Activated gamma-delta T cell (primary cell): ENCODE measurements at places on chromosomes 6 and 20.

DNA sequence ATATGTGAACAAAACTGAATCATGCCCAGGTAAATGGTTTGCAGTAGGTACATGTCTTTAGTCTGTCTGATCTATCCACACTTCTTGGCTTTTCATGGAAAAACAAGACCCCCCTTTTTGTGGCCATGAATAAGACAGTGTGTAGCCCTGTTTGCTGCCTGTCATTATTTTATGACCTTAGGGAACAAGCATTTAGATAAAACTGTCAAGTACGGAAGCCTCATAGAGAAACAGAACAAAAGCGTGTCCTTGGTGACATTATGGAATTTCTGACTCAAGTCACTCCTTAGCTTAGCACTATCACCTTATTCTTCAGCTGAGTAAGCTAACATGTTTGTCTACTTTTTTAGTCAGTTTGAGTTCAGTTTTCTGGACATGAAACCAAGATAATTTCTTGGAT, 476.2 kb downstream of the ADGRB3 start:
- no peak for DNase-seq

DNA sequence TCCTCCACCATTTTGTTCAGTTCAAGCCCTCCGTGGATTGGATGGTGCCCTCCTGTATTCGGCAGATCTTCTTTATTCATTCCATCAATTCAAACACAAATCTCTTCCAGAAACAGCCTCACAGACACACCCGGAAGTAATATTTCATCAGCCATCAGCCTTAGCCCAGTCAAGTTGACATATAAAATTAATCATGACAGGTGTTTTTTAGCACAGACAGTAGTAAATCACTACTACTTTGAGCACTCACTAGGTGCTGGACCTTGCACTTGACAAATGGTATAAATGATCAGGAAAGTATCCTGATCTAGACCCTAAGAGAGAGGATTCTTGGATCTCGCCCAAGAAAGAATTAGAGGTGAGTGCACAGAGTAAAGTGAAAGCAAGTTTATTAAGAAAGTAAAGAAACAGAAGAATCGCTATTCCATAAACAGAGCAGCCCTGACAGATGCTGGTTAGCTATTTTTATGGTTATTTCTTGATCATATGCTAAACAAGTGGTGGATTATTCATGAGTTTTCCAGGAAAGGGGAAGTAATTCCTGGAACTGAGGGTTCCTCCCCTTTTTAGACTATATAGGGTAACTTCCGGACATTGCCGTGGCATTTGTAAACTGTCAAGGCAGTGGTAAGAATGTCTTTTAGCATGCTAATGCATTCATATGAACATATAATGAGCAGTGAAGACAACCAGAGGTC, 194.6 kb upstream of the LAMP5 start:
- DNase-seq: no peak

GRCh38 chr6:484086-484745, 92.7 kb downstream of the IRF4 start:
- no peak for DNase-seq

GRCh38 chr6:43891072-43891870, 121.3 kb downstream of the VEGFA start:
- DNase-seq: no peak

GRCh38 chr6:64224819-64225218, 589.2 kb downstream of the PHF3 start:
- no peak for DNase-seq

DNA sequence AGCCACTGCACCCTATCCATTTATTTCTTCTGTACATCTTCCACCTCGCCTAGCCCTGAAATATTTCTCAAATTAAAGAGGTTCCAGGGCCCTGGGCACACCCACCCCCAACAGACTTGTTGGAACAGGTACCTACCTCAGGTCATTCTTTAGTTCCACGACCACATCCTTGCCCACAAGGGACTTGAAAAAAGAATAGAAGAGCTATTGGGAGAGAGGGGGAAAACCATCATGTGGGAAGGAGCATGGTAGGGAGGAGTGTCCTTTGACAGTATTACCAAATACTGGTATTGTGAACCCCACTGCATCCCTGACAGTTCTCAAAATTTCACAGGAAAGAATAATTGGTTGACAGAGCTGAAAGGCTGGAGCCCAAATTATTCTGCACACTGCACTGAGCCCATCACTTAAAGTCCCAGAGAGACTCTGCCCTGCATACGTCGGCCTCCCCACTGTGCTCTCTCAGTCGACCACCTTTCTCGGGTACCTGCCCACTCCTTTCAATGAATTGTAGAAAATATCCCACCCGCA, 762 bp downstream of the LSM2 start:
- DNase-seq: no peak

- DNase-seq: no peak
Observed at GRCh38 chr6:145977881-145978280, 13.7 kb upstream of the SHPRH start.

DNA sequence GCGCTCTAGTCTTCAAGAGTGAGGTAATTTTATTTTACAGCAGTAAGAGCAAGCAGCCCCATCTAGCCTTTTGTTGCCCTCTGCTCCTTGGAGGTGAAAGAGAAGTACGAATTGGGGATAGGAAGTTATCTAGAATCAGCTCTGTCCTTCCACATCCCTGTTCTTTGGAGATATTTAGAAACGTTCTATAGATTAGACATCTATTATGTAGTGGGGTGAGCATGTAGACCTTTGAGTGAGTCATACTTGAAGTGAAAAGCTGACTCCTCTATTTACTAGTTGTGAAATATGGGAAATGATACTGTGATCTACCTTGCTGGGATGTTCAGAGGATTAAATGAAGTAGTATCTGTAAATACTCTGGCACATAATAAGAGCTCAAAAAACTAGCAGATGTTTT, 36.0 kb upstream of the SLC35D3 start:
- no peak for DNase-seq

- DNase-seq: no peak
Observed at GRCh38 chr6:16337295-16337975, 99.0 kb downstream of the GMPR start.

DNA sequence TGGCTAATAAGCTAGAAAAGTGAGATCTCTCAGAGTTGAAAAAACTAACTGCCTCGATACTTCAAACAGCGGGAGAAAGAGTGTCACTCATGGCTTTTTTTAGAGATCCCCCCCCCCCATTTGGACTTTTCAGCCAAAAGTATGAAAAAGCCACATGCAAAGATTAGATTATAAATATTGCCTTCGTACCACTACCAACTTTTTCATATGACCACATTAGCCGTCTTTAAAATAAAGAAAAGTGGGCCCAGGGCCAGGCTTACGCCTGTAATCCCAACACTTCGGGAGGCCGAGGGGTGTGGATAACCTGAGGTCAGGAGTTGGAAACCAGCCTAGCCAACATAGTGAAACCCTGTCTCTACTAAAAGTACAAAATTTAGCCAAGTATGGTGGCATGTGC, 4.4 kb downstream of the PGK2 start:
- DNase-seq: no peak

GRCh38 chr6:20205722-20206161, 6.5 kb downstream of the MBOAT1 start:
- DNase-seq: no peak

DNA sequence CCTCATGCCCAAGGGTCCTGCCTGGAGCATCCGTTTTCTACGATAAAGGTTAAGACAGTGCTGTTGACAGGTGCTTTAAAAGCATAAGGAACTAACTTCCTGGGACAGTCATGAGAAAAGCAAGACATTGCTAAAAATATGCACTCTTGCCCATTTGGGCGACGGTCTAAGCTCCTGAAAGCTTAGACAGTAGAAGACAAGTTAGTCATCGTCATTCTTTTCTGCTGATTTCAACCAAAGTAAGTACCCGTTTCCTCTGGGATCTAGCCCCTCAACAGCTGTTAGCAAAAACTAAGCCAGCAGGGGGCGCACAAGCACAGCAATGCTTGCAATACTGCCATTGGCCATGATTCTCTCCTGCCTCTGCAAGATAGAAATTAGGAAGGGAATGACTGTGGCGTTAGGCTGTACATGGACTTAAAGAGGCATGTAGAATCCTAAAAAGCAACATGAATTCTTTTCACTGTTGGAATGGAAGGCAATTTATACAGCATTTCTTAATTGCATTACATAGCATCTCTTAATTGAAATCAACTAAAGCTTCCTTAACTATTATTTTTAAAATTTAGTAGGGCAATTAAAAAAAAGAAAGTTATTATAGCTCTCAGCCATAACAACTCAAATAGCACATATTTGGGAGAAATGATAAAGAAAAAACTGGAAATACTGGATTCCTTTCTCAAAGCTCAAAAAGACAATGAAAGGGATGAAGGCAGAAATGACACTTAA, 147.8 kb upstream of the RALGAPA2 start:
- DNase-seq: no peak

DNA sequence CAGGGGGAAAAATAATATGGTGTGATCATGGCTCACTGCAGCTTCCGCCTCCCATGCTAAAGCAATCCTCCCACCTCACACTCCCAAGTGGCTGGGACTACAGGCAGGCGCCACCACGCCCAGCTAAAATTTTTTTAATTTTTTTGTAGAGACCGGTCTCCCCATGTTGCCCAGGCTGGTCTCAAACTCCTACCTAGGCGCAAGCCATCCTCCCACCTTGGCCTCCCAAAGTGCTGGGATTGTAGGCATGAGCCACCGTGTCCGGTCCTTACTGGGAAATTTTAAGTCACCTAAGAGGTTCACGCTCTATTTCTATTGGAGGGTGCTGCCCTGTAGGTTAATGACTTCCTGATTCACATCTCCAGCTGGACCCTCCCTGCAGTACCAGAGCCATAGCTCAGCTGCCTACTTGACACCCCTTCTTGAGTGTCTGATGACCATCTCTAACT, 626 bp upstream of the CDK5RAP1 start:
- no peak for DNase-seq

DNA sequence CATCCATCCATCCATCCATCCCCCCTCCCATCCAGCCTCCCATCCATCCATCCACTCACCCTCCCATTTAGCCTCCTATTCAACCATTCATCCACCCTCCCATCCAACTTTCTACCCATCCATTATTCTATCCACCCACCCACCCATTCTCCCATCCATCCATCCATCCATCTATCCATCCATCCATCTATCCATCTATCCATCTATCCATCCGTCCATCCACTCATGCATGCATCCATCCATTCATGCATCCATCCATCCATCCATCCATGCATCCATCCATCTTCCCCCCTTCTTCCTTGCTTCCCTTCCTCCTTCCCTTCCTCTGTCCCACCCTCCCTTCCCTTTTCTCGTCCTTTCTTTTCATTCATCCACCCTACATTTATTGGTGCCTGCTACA, 4.8 kb upstream of the BPIFB4 start:
- DNase-seq: no peak

GRCh38 chr6:100023798-100024197, 29.8 kb upstream of the MCHR2 start:
- DNase-seq: no peak

- DNase-seq: no peak
Observed at GRCh38 chr6:31737315-31737990, 1.1 kb upstream of the CLIC1 start.

DNA sequence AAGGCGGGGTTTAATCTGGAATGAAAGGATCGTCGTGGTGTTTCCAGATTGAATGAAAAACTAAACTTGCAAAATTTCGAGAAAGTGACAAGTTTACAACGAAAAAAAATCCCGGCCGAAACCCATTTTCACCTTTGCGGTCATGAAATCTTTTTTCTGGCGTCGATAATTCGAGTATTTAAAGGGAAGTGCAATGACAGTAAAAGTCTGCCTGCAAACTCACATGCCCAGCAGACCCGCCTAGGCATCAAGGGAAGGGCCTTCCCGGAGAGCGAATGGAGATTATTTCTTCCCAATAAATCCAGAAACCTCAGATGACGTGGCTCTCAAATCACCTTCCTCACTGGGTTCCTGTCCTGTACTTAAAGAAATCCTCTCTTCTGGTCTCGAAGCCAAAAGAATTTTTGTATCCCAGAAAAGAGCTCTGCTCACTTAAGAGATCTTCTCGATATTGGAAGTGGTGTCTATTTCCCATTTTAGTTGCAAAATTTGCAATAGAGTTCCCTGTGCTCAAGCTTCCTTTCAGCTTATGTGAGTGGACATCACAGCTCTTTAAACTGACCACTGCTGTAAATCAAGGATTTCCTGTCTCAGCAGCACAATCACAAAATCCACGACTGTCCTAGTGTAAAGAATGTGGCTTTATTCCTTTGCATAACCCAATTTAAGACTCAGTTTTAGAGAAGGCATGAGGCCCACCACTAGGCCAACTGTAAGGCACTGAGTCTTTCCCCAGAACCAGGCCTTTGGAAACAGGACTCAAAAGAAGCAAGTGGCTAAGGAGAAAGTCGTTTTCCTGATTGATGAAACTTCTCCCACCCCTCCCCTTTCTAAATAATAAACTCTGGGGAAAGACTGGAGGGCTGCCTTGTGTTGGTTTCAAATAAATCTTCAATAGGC, 3.9 kb downstream of the OLIG3 start:
- no peak for DNase-seq

GRCh38 chr20:53384392-53384791, 209.2 kb downstream of the ZNF217 start:
- no peak for DNase-seq

- no peak for DNase-seq
Observed at GRCh38 chr6:126038234-126038633, 51.9 kb downstream of the TRMT11 start.

GRCh38 chr6:23601811-23602345, 524.1 kb upstream of the NRSN1 start:
- DNase-seq: no peak

DNA sequence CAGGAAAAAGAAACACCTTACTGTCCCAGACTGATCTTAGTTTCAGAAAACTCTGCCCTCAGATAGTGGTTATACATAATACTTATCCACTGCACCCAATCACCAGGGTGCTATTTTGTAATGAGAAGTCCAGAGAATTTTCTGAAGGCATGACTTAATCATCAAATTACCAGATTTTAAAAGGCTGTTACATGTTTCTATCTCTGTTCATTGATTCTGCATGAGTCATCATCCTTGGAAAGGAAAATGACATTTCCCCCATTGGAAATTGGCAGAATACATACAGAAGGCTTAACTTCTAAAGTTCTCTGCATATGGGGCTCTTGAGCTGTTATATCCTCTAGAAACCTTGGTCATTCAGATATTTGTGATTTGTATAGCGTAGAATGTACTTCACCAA, 587.9 kb upstream of the FLRT3 start:
- no peak for DNase-seq

DNA sequence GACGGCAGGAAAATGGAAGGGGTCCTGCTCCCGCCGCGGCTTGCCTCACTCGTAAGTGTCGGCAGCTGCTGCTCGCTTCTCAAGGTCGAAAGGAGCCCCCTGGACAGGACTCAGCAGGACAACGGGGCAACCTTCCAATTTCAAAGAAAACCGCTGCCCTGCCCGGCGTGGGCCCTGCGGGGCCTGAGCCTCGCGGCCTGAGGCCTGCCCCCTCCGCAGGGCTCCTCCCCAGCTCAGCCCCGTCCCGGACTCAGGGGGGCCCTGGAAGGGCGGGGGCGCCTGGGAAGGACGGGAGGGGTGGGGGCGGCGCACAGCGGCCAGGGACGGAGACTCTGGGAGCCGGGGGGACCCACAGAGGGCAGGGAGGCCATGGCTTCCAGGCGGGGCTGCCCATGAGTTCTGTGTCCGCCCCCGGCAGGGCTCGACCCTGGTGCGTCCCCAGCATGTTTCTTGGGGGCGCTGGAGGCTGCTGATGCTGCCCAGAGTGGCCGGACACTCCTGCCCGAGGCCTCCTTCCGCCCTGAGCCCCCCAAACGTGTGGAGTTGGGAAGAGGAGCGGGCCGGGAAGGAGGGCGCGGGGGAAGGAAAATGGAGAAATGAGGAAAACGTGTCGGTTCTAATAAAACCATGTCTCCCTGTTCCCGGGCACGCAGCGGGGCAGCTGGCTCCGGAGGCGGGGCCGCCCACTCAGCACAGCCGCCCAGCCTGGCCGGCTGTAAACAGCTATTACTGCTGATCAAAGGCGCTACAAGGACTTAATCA, 114.6 kb downstream of the DLL1 start:
- DNase-seq: no peak
